Eye (tissue), 1 donor: ENCODE measurements at places on chromosomes 2 and 18.
A peak's percentile ranks its signal among the peaks of the same experiment; 100 is the strongest.

DNA sequence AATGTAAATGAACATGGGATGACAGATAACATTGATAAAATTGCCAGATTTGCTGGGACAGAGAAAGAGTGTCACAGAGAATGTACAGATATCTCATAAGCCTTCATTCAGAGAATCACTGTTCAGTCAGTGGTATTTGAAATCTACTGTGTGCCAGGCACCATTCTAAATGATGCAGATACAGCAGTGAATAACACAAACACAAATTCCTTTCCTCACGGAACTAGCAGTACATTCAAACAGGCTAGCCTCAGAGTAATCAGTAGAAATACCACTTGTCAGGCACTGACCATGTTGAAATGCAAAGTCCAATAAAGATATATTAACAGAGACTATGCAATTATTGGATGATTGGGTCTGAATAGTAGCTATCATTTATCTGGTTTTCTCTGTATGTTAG is 211.0 kb downstream of the RDH14 start:
- no peak for DNase-seq

DNA sequence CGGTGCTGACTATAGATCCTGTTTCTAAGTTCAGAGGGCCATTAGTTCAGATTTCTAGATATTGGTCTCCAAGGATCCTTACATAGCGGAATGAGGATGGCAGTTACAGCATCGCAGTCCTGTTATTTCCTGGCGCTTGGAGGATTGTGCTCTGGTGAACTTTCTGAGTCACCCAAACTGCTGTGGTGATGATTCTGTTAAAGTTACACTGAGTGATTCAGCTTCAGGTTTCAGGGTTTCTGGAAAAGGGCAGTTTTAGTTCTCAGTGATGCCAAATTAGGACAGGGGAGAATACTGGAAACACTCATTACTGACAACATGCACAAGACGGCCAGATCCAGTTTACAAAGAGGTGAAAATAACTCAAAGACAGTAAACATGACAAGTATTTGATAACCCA is 52.1 kb upstream of the ANKRD62 start:
- DNase-seq: no peak

- no peak for DNase-seq
Measured at GRCh38 chr2:131054488-131054887, 38.8 kb downstream of the FAM168B start.

DNA sequence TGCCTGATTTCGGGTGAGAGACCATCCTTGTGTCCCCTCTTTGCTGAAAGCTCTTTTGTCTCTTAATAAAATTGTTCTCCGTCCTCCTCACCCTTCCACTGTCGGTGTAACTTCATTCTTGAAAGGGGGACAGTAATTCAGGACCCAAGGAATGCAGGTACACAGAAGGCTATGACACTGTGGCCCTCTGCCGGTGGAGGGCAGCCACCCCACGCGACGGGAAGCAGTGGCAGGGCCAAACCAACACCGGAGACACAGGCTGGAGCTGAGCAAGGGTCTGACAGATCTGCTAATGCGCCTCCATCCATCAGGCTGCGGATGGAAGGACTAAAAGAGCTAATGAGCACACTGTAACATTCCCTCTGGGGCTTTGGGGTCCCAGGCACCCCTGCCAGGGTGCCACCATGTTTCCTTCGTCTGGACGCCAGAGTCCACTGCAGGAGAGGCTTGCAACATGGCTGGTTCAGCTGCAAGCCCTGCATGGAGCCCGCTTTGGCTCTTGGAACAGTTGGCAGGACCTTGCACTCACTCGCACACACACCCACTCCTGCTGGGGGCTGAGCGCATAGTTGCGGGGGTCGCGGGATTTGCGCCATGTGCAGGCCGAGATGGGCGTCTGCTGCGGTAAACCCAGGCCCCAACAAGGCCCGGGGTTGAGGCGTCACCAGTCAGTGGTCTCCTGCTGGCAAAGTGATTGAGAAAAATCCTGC is 544.1 kb upstream of the CDH7 start:
- no peak for DNase-seq

- DNase-seq: no peak
Measured at GRCh38 chr2:217125014-217125413, 265.1 kb upstream of the TNP1 start.

GRCh38 chr2:190407246-190407661 is 901 bp upstream of the MFSD6 start:
- no peak for DNase-seq

DNA sequence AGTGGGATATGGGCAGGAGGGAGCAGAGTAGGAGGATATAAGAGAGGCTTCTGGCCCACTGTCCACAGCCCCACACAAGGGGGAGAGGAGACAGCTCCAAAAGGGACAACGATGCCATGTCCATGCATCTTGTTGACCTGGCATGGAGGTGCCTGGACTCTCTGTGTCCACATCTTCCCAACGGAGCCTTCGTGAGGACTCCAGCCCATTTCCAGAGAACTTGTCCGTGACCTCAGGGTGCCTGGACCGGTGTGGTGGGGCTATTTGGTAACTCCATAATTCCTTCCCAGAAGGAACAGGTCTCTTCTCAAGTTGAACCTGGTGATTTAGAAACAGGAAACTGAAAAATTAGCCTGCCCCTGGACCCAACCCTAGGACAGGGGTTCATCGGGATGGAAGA is 133.9 kb downstream of the CYP26B1 start:
- DNase-seq: no peak

GRCh38 chr2:34815052-34815741 is 1216.1 kb upstream of the FAM98A start:
- DNase-seq: no peak

GRCh38 chr2:7973801-7974480 is 707.9 kb upstream of the ID2 start:
- no peak for DNase-seq

- no peak for DNase-seq
Measured at GRCh38 chr2:10741139-10741538, 19.7 kb downstream of the ATP6V1C2 start.

DNA sequence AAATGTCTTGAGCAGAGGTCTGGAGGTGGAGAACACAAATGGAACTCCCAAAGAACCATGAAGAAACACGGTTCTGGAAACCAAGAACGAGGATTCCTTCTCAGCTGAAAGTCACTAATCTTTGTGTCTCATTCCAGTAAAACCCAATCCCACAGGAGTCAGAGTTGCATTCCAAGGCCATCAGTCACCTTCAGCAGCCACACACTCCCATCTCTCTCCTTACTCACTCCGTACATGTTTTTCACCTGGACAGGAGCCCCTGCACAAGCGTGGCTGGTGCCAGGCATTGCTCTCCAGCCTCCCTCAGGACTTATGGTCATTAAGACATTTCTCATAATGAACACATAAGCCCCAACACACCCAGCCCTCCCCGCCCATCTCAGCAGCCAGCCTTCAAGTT is 175.4 kb upstream of the SIX2 start:
- DNase-seq: no peak

DNA sequence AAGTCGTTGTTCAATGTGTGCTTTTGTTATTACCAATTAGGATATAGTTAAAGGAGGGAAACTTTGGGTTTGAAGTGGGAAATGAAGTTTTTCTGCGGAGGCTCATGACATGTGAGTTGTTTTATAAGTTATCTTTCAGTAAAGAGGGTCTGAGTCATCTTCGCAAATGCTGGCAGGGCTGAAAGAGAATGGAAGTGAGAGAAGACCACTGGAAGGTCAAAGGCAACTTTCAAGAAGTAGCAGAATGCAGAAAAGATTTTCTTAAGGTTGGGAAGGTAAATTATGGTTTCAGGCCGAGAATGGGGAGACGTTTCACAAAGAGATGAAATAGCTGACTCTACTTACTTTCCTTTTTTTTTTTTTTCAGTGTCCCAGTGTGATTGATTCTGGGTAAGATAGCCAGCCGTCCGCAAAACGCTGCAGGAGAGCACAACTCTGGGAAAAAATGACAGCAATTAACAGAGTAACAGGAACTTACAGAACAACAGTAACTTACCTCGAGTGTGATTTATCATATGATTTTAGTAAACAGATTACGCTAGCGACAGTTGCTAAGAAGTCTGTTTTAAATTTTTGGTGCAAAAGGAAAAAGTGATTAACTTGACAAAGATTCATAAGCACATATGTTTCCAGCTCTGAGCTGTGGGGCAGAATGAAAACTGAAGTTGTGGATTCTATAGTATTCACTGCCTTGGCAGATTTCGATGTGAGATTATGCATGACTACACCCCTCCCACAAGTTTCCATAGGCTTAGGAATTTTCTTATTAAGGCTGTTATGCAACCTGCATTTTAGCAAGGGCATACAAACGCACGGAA is 46.8 kb upstream of the ACTR3 start:
- peak; percentile 22 for DNase-seq

DNA sequence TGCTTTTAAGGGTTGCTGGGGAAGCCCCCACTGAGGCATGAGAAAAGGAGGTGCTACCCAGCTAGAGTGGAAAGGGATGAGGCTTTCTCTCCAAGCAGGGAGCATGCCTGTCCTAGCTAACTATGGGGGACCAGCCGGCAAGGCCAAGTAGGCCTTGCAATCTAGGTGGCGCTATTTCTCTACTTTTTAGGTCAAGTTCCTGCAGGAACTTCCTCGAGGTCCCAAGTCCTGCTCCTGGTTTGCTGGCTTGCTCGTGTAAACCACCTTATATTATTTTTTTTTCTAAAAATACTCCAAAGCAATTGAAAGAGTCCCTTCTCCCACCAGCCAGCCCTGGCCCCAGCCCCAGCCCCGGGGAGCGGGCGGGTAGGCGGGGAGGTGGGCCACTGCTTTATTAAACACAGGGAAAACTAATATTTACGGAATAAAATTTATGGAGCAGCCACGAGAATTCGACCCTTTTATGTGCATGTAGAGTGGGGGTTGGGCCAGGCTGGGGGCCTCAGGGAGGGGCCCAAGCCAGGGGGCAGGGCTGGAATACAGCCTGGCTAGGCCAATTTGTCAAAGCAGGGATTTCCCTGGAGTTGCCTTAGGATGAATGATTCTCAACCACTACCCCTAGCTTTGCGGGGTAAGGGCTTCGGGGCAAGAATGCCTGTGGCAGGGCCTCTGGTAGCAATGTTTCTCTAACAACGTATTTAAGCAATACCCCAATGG is 12.8 kb upstream of the IHH start:
- DNase-seq: peak; percentile 59

- no peak for DNase-seq
Measured at GRCh38 chr2:53568469-53568868, 199.1 kb upstream of the CHAC2 start.

DNA sequence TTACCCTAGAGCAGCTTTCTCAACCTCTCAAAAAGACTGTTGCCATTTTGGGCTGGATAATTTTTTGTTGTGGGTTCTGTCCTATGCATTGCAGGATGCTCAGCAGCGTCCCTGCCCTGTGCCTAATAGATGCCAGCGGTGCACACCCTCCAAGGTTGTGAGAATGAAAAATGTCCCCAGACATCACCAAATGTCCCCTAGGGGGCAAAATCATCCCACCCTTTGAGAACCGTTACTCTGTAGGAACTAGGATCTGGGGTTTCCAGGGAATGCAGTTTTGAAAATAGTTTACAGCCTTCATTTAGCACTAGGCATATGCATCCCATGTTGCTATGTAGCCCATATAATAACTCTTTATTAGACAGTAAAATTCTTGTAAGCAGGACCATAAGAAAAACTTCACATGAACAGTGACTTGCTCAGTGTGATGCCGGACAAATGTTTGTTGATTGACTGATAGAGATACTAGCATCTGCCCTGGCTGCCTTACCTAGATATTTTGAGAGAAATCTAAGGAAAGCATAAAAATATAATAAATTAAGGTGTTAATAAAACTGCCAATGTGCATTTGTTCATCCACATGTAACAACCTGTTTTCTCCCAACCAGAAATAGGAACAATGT is 79.2 kb upstream of the EPC2 start:
- no peak for DNase-seq

GRCh38 chr2:36633470-36634092 is 35.6 kb upstream of the FEZ2 start:
- no peak for DNase-seq

GRCh38 chr2:11866358-11867335 is 120.2 kb downstream of the LPIN1 start:
- DNase-seq: no peak

DNA sequence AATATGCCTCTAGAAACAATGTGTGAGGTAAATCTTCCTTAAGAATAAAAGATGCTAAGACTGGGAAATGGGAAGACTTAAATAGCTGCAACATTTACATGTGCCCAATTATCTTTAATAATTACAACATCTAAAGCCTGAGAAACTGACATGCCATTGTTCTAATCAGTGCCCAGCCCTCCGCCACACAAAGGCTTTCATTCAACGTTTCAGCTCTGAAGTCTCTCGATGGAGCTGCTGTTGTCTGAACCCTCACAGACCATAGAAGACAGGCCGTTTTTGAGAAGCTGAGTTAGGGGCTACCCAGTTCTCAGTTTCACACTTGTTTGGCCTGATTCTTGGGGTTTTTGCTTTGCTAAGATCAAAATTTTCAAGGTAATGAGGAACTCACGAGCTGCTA is 315.4 kb upstream of the CHST9 start:
- peak; percentile 46 for DNase-seq

DNA sequence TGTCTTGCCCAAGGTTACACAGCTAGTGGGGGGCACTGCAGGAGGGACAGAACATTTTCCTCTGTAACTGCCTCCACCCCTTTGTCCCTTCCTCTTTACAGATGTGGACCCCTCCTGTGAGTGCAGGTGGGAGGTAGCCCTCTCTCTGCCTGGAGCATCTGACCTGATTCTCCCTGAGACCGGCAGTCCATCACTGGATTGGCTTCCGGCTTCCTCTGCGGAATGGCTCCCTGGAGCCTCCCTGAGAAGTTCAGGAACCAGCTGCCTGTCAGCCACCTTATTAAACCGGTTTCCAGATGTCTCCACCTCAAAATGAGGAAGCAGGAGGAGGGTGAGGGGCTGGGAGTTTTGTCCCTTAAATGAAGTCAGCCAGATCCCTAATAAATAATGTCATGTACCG is 67.3 kb upstream of the TNP1 start:
- no peak for DNase-seq

GRCh38 chr2:71256421-71256820 is 29.5 kb upstream of the PAIP2B start:
- no peak for DNase-seq

- no peak for DNase-seq
Measured at GRCh38 chr2:220767591-220768255, 804.4 kb downstream of the EPHA4 start.

GRCh38 chr2:105510761-105511528 is 112.1 kb upstream of the FHL2 start:
- DNase-seq: no peak

DNA sequence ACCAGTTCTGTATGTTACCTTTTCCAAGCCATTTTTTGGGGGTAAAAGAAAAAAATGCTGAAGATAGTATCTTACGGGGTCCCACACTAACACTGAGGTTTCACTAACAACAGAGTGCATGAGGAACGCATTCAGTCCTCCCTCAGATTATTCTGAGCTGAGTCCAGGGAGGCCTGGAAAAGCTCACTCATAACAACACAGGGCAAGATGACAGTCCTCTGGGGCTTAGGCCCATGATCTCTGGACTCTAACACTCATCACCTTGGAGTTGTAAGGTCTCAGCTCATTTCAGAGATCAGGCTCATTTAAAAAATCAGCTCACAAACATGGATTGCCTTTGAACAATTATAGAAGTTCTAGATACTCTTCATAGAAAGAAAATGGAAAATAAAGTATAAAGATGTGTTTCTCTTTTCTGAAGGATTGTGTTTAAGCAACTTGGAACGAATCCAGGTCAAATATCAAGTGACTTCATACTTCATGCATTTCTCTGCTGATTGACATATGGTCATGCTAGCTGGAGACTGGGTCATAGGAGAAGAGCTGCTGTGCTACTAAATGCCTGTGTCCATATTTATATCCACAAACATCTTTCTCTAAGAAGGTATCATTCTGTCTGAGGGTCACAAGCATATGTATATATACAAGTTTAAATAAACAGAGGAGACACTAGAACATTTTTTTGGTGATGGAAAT is 265.8 kb downstream of the ALK start:
- no peak for DNase-seq

GRCh38 chr2:17627434-17627833 is 86.9 kb downstream of the VSNL1 start:
- DNase-seq: no peak
